ENCODE measurements at places on chromosomes 16 and 17.
A peak's percentile ranks its signal among the peaks of the same experiment; 100 is the strongest.

DNA sequence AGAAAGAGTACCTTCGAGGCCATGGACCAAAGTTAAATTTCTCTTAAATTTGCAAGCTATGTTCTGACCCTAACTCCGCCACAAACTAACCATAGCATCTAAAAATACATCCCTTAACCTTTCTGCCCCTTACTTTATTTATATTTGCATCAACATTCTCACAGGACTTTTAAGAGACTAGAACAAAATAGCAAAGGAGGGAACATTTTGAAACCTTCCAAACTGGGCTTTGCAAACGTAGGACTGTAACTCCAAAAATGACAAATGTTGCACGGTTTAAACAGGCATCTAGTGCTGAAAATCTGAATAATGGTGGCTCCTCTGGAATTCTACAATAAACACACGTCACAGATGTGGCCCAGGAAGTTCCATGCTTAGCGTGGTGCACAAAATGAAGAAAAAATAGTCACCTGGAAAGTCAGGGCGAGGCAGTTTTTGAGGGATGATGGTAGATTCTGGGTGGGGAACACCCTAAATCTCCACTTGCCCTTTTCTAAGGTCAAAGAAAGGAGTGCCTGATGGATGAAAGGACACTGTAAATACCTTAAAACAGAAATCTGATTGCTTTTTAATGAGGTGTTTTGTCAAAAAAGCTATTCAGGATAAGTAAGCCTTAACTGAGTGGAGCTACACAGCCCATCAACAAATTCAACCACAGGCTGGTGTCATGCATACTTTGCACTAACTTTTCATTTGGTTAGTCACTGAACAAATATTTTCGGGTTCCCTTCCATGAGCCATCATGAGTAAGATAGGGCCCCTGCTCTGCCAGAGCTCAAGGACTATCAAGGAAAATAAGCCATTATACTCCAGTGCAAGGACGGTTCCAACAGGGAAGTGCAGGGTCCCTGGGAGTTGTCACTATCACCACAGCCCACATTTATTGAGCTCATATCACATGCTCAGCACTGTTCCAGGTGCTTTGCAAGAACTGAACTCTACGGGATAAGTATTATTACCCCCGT, 21.2 kb downstream of the ARHGAP17 start:
- peak; percentile 56 for DNase-seq

DNA sequence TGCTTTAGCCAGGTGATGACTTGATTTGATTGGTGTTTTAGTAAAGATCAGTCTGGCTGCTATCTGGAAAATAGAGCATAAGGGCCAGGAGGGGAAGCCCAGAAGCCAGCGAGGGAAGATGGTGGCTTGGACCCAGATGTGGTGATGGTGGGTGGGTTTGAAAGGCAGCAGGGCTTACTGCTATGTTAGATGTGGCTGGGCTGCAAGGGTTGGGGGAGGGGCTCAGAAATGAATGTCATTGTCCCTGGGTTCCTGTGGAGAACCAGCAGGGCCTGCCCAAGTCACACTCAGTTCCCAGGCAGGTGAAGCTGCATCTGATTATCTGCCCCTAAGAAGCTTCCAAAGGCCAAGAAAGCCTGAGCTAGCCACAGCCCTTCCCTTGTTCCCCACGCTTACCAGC, 71.7 kb upstream of the BRD7 start:
- no peak for DNase-seq

GRCh38 chr17:50708050-50709000, 611 bp upstream of the ANKRD40 start:
- no peak for DNase-seq

DNA sequence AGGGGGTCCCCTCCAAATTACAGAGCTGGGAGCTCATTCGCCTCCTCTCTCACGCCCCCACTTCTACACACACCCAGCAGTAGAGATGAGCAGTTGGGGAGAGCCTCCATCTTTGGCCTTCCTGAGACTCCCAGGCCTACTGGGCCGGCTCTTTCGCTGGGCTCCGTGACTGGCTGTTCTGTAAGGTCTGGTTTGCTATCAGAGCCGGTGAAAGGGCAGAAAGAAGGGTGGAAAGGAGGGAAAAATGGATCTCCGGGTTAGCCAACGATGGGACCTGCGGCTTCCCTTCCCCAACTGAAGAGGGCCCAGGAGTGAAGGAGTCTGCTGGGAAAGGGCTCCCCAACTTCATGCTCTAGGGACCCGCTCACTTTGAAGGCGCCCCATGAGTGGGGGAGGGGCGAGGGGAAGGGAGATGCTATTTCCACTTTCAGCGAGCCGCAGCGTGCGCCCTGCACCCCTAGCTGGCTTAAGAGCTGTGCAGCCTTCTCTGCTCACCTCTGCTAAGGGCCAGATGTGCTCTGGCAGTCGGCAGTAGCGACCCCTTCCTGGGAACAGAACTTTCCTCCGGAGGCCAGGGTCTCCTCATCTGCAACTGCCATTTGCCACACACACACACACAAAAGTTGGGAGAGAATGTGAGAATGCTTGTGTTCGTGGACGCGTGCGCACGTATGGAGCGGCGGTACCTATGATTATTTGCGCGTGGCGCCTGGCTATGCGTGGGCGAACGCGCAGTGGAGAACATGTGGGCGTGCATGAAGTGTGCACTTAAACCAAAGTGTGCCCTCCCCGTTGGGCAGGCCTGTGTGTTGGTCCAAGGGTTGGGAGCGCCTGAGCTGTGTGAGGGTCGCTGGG, 2.9 kb upstream of the FOXF1 start:
- no peak for DNase-seq
